Epithelial cell of proximal tubule (primary cell): ENCODE measurements at places on chromosomes 7 and 10. TPM values are rescaled to one million over a fixed set of nuclear protein-coding genes. Genes with fewer than 3 reads are reported as not detected.

LRGUK gene
- 0.06 and 0.07 TPM in 2 replicates for total RNA-seq

PCDH15 gene
- total RNA-seq, result 0.07 TPM in 1 of 2 replicates, not detected in the other

CRTAC1 gene
- total RNA-seq, result 0.06 TPM in 1 of 2 replicates, not detected in the other

- DNase-seq, result no peak
Observed at GRCh38 chr10:102781921-102782557, 38.3 kb downstream of the WBP1L start.

ACSM6 gene
- not detected in 2 replicates for total RNA-seq

ZNF789 gene
- 10.7 and 11.6 TPM in 2 replicates for total RNA-seq

GRCh38 chr7:138979226-138979979 lies 1.8 kb downstream of the KIAA1549 start:
- DNase-seq, result no peak

DNA sequence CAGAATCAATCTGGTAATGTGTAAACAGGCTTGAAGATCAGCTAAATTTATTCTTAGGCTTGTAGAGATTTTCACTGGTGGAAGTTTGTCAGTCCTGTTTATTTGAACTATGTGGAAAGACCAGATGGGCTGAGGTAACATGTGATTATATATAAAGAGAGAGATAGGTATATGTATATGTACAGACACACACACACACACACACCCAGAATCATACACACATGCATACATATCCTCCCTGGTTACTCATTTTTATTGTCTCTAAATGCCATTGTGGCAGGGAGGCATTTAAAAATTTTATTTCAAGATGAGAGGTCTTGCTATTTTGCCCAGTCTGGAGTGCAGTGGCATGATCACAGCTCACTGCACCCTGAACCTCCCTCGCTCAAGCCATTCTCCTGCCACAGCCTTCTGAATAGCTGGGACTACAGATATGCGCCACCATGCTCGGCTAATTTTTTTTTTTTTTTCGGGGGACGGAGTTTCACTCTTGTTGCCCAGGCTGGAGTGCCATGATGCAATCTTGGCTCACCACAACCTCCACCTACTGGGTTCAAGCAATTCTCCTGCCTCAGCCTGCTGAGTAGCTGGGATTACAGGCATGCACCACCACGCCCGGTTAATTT lies 78.1 kb upstream of the CYTH3 start:
- no peak for DNase-seq

DNA sequence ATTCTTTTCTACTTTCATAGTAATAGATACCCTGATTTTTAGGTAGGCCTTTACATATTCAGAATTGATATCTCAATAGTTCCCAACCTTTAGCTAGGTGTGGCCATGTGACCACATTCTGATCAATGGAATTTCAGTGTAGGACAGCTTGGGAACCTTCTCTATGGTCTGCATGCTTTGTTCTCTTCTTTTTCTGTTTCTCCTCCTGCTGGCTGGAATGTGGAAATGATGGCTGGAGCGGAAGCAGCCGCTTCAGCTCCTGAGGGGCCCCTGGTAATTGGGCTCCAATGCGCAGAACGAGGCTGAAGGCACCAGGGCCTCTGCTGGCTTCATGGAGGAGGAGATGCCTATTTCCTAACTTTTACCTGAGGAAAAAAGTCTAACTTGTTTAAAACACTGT lies 152.6 kb downstream of the ZMYND11 start:
- no peak for DNase-seq

BMPER gene
- 0.29 TPM in 2 replicates for total RNA-seq

GOLGA7B gene
- total RNA-seq, result 0.12 and 0.43 TPM in 2 replicates

DNA sequence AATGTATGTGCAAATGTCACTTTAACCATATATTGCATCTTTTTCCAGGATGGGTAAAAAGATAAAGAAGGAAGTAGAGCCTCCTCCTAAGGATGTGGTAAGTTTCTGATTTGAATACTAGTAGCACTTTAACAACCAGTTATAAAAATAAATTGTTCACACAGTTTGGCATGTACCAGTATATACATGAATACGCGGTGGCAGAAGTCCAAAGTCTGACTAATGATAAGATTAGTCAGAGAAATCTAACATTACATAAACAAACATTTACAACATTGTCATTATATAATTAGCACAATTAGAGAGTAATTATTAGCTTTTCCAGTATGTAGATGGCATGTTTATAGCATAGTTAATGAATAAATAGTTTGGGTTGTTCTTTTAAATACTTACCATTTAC lies 4.1 kb downstream of the ARMC3 start:
- DNase-seq, result no peak

- no peak for DNase-seq
Observed at GRCh38 chr7:138625849-138626230, 75.3 kb downstream of the SVOPL start.

EVX1 gene
- not detected in 2 replicates for total RNA-seq

- no peak for DNase-seq
Observed at GRCh38 chr10:13703101-13703818, 116.5 kb downstream of the PRPF18 start.

GRCh38 chr10:43890124-43890523 lies 241.4 kb upstream of the ZNF32 start:
- DNase-seq, result no peak

DNA sequence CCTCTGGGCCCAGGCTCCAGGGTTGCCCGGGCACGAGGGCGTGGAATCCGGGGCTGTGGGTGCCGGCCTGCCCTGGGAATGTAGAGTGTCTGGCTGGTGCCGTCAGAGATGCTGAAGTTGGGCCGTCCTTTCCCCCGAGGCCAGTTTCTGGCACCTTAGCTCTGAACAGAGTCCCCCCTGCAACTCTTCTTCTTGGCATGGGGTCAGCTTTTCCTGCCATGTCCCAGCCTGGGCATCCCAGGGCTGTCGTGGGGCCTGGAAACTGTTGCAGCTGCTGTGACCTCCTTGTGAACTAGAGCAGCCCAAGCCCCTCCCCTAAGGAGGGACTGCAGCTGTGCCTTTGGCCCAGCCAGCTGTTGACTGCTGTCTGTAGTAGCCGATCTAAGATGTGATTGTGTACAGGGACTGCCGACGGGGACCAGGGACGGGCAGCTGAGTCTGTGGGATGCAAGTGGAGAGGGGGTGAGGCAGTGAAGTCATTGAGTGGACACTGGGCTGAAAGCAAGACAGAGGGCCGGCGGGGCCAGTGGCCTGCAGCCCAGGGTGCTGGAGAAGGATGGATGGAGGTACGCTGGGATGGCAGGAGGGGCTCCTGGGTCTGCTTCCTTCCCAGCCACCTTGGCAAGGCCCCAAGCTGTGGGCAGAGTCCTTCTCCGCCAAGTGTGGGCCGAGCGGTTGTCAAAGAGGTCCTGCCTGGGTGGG lies 35.8 kb downstream of the GBX1 start:
- DNase-seq, result no peak

DNA sequence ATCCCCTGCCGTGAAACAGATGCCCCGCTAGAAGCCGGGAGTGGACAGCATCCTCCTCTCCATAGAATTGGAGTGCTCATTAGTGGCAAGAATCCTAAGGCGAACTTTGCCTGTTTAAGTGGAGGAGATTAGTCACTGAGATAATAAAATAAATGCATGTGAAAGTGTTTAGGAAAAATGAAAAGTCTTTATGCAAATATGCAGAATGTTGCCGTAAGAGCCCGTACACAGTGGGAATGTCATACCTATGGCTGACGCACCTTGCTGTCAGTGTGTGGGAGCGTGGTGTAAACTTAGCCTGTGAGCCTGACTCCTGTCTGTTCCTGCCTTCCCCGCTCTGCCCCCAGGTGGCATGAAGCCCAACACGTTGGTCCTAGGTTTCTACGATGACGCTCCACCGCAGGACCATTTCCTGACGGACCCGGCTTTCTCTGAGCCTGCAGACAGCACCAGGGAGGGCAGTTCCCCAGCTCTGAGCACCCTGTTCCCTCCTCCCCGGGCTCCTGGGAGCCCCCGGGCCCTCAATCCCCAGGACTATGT lies 1.7 kb upstream of the TRIP6 start:
- no peak for DNase-seq

LIPJ gene
- not detected in 2 replicates for total RNA-seq

ADCY1 gene
- 0.51 and 1.2 TPM in 2 replicates for total RNA-seq

DNA sequence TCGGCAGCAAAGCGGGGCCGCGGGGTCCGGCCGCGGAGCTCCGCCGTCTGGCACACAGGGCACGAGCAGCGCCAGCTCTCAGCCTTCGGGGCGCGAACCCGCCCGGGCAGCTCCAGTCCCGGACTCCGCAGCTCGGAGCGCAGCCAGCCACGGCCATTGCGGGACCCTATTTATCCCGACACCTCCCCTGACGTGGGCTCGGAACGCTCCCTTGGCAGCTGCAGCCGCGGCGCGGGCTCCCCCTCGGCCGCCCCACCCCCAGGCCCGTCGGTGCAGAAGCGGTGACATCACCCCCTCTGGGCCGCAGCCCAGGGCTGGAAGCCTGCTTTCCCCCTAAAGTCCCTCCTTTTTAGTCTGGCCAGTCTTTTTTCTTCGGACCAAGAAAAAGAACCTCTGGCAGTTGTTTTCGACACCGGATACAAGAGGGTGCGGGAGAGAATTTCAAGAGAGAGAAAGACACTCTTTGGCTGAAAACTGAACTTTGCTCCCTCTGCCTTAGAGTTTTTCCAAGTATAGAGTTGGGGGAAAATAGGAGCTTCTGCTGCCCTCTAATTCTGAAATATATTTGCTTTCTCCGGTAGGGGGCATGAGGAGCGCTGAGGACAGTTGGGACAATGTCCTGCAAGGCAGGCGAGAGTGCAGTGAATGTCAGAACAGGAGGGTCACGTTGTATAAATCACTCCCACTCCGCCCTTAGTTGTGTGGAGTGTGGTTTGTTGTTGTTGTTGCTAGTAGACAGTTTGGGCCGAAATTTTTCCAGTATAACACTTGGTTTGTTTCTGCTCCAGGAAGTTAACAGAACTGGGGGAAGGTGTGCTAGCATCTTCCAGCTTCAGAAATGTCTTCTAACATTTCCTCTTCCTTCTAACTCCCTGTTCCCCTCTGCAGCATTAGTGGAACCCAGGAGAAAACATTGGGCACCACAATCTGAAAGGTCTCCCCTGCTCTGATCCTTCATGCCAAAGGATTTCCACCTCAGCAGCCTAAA lies at the start of gene SFRP4:
Gene SFRP4 (minus strand): TSS at position 145 of the 988 bp plus-strand sequence. CDS start 280 bp downstream, outside the sequence.
- no peak for DNase-seq

DNA sequence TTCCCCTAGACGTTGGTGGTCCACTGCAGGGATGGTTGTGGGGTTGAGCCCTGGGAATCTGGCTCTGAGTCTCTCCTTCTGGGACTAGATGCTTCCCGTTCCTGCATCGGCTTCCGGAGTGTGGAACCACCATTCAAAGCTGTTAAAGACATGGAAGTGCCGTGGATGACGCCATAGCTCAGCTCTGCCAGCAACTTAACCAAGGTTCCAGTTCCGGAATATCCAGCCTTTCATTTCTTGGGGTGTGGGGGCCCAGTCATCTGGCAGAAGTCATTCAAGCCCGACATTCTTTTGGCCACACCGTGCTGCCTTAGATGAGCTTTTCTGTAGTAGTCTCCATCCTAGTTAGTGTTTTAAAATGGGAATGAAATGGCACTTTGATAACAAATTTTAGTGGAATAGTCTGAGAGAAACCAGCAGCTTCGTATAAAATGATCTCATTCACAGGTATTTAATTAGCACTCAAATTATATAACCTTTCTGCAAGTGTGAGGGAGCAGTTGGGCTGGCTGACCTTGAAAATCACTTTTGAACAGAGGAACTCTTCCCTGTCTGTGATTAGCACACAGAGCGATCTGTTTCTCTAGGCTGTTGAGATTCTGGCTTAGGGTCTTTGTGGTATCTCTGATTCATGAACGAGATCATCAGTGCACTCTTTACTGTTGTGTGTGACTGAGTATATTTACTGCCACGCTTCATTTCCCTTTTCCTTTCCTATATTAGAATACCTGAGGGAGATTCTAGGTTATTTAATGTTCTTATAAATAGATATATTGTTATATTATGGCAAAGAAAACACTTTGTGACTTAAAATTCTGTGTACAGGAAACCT lies 19.9 kb downstream of the LMTK2 start:
- no peak for DNase-seq

MYOF gene
- 185 and 208 TPM in 2 replicates for total RNA-seq

- no peak for DNase-seq
Observed at GRCh38 chr10:81843042-81843441, 32.0 kb upstream of the NRG3 start.

GRCh38 chr7:116188-116981 lies 76.0 kb upstream of the FAM20C start:
- no peak for DNase-seq

- no peak for DNase-seq
Observed at GRCh38 chr10:28558923-28559508, 26.1 kb downstream of the WAC start.

TMEM72 gene
- not detected in 2 replicates for total RNA-seq

DNA sequence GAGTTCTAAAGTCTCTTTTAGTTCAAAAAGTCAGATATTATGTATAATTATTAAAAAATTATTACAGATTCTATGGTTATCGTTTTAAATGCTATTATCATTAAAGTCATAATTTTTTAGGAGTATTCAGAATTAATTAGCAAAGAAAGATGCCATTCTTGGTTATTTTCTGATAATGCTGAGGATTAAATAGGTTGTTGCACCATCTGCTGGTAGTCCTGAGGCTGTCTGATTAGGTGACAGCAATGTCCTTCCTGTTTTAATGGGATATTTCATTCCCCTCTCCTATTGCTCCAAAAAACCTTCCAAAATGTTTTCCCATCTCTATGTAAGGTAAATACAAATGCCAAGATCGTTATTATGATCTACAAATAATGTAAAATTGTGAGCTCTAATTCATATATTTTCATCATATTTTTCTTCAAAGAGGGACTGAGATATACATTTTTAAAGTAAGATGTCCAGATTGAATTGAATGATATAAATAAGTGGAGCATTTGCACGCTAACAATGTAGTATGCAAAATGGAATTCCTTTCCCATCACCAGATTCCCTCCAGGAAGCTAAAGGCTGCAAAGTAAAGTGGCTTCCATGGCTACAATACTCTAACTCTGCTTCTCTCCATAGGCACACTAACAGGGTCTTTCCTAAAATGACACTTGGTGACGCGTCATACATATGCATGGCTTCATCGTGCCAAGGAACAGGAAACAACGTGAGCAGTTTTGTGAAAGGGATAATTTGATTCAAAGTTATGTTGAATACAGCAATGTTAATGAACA lies 58.8 kb upstream of the AKR1E2 start:
- no peak for DNase-seq

GRCh38 chr10:110460111-110460809 lies 37.4 kb upstream of the DUSP5 start:
- DNase-seq, result no peak

DNA sequence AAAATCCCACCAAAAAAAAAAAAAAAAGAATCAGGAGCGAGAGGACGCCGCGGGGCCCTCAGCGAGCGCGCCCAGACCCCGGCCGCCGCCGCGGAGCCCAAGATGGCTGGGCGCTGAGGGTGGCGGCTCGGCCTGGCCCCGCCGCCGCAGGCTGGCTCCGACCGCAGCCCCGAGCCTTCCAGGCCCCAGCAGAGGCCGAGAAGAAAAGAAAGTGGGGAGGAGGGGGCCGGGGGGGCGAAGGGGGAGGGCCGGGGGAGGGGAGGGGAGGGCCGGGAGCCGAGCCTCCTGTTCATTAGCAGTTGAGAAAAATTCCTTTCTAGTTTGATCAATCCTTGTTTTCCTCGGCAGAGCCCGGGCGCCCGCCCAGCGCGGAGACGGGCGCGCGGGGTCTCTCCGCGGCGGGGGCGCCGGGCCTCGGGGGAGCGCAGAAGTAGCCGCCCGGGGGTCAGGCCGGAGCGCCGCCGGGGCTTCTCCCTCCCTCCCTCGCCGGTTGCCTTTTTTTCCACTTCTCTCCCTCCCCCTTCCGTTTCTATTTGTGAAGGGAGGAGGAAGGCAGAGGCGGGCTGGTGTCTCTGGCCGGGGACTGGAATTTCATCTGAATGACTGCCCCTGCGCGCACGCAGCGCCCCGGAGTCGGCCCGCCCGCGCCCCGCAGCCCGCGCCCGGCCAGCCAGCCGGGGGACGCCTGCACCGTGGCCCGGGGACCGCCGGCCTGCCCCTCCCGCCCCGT lies 778 bp upstream of the TRIM8 start:
- DNase-seq, result no peak

PRKAR2B gene
- total RNA-seq, result 4.1 and 5.2 TPM in 2 replicates
